ENCODE measurements at places on chromosomes 12 and 14. TPM values are rescaled to one million over a fixed set of nuclear protein-coding genes. Genes with fewer than 3 reads are reported as not detected.

GRCh38 chr14:67416810-67417209 lies 4.8 kb upstream of the PLEK2 start:
- H3K27me3 ChIP-seq, result peaks cover 21% of the 10 kb centered on the region
- no peak for DNase-seq
- no peak overlapping the region for H3K4me3 ChIP-seq
- no peak overlapping the region for H3K27ac ChIP-seq

DNA sequence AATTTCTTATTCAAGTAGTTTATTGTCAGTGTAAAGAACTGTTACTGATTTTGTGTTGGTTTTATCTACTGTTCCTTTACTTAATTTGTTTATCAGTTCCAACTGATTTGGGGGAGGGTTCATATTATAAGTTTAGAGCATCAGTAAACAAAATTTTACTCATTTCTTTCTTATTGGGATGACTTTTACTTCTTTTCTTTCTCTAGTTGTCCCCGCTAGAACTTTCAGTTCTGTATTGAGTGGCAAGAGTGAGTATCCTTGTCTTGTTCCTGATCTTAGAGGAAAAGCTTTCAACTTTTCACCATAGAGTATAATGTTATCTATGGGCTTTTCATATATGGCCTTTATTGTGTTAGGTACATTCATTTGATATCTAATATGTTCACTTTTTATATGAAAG lies 584.1 kb downstream of the LRFN5 start:
- H3K27me3 ChIP-seq, result no peaks in the 10 kb centered on the region
- peaks cover 7% of the 10 kb centered on the region for H3K4me1 ChIP-seq
- no peak for DNase-seq
- no peak overlapping the region for H3K27ac ChIP-seq
- H3K36me3 ChIP-seq, result no peaks in the 10 kb centered on the region

GRCh38 chr12:123271001-123271668 lies 521 bp downstream of the CDK2AP1 start:
- H3K4me1 ChIP-seq, result peaks cover 18% of the 10 kb centered on the region
- peak overlapping the region; percentile 78 for H3K4me3 ChIP-seq
- DNase-seq, result peak; percentile 86
- no peak overlapping the region for H3K27ac ChIP-seq

DNA sequence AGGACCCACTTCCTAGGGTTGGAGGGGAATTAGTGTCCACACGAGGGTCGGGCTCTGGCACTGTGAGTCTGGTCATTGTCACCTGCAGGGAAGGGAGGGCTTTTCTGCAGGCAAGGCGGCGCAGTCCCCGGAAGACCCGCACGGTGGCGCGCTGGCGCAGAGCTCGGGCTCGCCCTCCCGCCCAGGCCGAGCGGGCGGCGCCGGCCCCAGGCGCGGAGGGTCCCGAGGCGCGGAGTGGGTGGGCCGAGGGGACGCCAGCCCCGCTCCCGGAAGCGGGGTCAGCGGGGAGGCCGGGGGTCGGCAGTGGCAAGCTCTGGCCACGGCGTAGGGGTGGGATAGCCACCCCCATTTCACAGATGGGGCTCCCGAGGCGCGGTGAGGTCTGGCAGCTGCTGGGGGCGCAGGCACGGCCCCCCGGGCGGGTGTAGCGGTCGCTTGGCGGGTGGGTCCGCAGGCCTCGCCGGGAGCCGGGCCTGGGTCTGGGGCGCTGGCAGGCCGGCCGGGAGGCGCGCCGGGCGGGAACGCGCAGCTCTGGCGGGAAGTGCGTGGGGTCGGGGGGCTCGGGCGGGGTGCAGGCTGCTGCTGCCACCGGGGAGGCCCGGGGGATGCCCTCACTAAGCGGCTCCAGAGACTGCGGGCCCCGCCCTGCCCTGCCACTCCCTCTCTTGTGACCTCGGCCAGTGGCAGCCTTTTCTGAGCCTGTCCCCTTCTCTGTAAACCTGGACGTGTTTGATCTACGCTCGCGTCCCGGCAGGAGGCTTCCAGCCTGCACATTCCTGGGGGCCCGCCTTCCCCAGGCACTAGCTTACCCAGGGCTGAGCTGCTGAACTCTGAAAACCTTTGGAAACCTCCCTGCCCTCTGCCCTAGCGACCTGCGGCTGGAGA lies 46.1 kb downstream of the CYP46A1 start:
- H3K27ac ChIP-seq, result no peak overlapping the region
- H3K4me3 ChIP-seq, result peak overlapping the region; percentile 71
- no peaks in the 10 kb centered on the region for H3K36me3 ChIP-seq
- H3K4me1 ChIP-seq, result peaks cover 5% of the 10 kb centered on the region
- peak; percentile 89 for DNase-seq
- H3K27me3 ChIP-seq, result no peaks in the 10 kb centered on the region

A2ML1 gene
- total RNA-seq, result 6.0 TPM

PLEK2 gene
- total RNA-seq, result not detected

All from GM23338 (cell line).